ENCODE measurements at places on chromosomes 7 and 10.

- DNase-seq, result no peak
Observed at GRCh38 chr7:45131891-45132290, 20.4 kb upstream of the TBRG4 start.

DNA sequence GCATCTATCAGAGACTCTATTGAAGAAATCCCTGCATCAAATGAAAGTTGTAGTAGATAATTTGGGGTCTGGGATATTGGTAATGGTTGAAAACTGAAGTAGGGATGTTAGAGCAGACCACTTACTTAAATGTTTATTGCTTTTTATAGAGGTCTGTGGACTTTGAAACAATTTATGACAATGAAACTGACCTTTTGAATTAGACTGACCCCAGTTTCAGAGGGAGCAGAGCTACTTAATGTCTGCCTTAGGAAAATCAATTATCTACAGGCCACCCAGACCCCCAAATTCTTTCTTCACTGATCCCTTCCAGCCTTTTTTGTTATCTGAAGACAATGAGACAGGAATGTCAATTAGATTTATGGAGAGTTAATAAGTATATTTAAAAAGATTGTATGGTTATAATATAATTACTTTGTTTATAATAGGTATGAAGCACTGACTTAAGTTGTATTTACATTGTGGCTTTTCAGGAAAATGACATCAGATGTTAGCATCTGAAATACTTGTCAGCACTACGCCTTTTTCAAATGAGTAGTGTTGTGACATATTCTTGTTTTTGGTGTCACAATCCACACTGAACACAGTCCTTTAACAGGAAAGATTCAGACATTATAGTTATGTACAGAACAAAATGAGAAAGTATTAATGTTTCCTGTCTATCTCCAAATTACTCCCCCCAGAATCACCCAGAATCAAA, 13.9 kb downstream of the MGAM2 start:
- DNase-seq, result no peak

- DNase-seq, result no peak
Observed at GRCh38 chr7:106806556-106806955, 58.5 kb upstream of the PIK3CG start.

DNA sequence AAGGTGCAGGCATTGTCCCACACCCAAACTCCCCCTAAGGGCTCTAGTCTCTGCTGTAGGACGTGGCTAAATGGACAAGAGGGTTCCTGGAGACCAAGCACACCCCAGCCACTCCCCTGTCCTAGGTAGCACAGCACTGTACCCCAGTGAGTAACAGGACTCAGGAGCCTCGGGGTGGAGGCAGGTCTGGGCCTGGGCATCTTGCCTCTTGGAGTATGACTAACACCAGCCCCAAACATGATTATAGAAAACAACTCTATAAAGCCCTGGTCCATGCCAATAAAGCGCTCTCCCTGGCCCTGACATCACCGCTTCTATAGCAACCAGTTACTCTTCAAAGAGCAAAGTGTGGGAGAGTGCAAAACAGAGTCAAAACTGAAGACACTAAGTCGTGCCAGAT, 195.0 kb downstream of the CALN1 start:
- DNase-seq, result no peak

DNA sequence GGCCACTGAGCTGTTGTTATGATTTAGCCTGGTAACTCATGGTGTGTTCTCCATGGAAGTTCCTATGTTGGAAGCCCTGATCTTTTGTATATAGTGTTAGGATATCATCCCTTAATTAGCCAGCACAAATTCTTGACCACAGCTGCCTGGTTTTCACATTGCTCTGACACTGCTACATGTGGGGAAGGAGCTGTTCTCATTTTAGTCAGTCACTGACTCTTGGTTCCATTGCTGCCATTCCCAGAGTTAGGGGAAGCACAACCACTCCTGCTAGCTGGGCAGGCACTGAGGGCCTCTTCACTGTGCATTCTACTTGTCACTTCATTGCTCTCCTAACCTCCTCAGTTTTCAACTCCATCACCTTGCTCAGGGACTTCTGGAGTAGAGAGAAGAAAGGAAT, 98.4 kb upstream of the GJD4 start:
- no peak for DNase-seq

DNA sequence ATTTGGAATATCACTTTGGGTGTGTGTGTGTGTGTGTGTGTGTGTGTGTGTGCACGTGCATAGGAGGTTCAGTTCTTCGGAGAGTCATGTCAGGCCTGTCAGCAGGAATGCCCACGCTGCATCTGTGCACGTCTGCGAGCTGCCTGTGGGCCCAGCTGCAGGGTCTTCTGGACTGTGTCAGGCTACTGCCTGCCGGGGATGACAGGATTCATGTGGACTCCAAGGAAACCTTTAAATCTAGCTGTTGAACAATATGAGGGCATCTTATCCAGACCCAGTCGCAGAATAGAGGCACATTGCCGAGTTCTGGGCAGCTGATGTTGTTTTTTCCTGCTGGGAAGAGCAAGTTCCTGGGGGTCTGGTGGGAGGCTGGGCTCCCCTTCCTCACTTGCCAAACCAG, 19.0 kb downstream of the AQP1 start:
- DNase-seq, result no peak
